ENCODE measurements at places on chromosomes 6 and 20.

- peak; percentile 23 for DNase-seq
Observed at GRCh38 chr6:22098601-22099031, 198.2 kb downstream of the PRL start.

- peak; percentile 5 for DNase-seq
Observed at GRCh38 chr6:111057074-111057752, 30.1 kb upstream of the SLC16A10 start.

- DNase-seq, result no peak
Observed at GRCh38 chr6:106087548-106088325, 1.6 kb downstream of the PRDM1 start.

GRCh38 chr6:157677235-157677634, 145.8 kb upstream of the SNX9 start:
- DNase-seq, result no peak

DNA sequence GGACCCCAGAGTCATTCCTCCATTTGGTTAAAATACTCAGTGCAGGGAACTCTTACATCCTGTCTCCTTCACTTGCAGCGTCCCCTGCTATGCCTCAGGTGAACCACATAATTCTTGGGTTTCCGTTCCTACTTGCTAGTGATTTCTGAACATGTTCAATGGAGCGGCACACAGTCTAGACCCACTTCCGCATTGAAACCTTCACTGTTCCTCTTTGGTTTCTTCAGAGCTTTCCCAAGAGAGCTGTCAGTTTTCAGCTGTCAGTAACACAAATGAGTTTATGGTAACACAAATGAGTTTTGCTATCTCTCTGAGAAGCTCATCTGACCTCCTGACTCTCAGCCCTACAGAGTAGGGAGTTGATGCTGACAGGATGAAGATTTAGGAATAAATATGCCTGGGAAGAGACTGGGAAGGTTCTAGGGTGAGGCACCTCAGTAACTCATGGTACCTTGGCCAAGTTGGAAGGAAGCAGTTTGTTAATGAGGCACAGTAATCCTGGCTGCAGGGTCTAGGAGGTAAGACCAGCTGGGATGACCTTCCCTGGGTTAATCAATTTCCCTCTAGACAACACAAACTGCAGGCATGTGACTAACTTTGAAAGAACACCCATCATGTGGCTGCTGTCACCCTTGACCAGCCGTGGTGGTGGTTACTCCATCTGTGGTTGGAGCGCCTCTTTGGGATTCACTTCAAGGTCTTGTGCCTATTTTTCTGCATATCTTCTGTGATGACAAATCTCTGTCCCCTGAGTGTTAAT, 5.4 kb downstream of the SYS1 start:
- no peak for DNase-seq

Data from NCI-H1436 (cell line).